Glomerular endothelial cell (primary cell): ENCODE measurements at places on chromosomes 12 and 14. TPM values are rescaled to one million over a fixed set of nuclear protein-coding genes. Genes with fewer than 3 reads are reported as not detected.

Gene ASCL1
- total RNA-seq, result not detected in 2 replicates

Gene CD4
- not detected in 2 replicates for total RNA-seq

Gene SPRYD4
- 1.7 TPM in 2 replicates for total RNA-seq

Gene RNASE7
- not detected in 2 replicates for total RNA-seq

Gene ANAPC7
- 41.5 and 67.1 TPM in 2 replicates for total RNA-seq

Gene TMEM233
- 1.8 and 1.9 TPM in 2 replicates for total RNA-seq

DNA sequence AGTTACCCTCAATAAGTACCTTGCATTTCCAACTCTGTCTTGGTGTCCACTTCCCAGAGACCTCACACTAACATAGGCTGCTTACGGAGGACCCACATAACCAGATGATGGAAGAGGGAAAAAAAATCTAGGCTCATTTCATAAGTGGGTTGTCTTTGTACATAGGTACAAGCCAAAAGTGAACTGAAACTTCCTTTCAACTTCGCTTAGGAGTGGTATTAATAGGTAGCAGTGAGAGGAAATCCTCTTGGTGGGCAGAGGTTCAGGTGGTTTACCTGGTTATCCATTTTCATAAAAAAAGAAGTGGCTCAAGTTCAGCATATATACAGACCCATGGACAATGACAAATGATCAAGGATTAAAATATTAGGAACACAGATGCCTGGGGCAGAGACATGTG, 35.8 kb upstream of the RNU6-7 start:
- no peak for DNase-seq

DNA sequence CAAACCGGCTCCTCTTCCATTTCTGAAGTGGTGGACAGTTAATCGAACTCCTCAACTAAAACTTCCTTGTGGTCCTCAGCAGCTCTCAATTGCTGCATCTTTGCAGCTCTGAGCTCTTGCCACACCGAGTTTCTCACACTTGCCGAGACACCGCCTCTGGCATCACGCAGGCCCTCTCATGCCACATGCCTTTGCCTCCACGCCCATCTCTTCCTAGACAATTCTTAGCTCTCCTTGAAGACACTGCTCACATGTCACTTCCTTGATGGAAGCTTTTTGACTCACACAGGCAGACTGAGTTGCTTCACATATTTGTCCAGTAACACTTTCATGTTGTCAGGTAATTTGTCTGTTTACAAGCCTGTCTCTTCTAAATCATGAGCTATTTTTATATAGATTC, 29.2 kb downstream of the KCNA1 start:
- DNase-seq, result no peak

- no peak for DNase-seq
Measured at GRCh38 chr14:73168274-73168673, 32.0 kb downstream of the PSEN1 start.
